ENCODE measurements at places on chromosomes 13 and 19.

DNA sequence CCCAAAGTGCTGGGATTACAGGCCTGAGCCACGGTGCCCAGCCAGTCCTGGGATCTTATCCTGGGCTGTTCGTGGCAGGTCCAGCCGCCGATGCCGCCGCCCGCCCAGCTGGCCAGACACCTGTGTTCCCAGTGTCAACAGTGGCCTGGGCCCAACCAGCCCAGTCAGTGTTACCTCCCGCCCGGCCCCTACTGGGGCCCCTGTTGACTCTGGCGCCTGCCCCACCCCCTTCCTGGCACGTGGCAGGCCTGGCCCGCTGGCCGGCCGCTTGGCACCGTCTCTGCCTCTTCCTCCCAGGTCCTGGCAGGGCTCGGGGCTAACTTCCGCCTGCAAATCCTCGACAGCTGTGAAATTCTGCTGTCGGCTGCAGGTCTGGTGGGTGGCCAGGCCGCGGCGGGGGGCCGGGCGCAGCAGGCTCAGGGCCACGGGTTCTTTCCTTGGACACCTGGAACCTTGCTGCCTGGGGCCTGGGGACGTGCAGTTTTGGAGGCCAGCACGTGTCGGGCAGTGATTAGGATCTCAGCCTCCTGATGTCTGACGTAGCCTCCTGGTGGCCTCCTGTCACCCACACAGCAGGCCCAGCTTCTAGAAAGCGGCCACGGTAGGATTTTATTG, 9.1 kb downstream of the ARID3A start:
- peak; percentile 75 for DNase-seq

DNA sequence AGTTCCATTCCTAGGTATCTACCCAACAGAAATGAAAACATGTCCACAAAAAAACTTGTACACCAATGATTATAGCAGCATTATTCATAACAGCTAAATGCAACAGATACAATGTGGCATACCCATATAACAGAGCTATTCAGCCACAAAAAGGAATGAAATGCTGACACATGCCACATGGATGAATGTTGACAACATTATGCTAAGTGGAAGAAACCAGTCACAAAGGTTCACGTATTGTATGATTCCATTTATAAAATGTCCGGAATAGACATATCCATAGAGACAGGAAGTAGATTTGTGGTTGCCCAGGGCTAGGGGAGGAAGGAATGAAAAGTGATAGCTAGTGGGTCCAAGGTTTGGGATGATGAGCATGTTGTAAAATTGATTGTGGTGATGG, 10.8 kb downstream of the CRYL1 start:
- DNase-seq: no peak

DNA sequence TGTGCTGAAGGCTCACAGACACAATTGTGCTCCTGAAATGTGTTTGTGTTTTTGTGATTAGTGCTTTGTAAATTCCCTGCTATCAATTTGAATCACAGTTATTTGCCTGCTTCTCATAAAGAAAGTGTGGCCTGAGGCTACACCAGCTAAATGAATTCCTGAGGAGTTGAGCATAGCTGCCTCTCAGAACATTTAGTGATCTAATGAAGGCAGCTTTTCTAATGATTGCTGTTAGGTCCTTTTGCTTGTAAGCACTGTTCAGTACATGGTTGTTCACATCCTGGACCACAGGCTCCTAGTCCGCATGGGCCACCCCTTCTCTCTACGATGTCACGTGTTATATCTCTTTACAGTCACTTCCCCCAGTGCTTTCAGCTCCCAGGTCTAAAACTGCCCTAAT, 238.2 kb downstream of the B3GLCT start:
- no peak for DNase-seq

GRCh38 chr19:23394511-23394910, 760 bp downstream of the ZNF91 start:
- DNase-seq: peak; percentile 30

GRCh38 chr13:73681779-73682178, 452.4 kb downstream of the KLF12 start:
- DNase-seq: no peak

DNA sequence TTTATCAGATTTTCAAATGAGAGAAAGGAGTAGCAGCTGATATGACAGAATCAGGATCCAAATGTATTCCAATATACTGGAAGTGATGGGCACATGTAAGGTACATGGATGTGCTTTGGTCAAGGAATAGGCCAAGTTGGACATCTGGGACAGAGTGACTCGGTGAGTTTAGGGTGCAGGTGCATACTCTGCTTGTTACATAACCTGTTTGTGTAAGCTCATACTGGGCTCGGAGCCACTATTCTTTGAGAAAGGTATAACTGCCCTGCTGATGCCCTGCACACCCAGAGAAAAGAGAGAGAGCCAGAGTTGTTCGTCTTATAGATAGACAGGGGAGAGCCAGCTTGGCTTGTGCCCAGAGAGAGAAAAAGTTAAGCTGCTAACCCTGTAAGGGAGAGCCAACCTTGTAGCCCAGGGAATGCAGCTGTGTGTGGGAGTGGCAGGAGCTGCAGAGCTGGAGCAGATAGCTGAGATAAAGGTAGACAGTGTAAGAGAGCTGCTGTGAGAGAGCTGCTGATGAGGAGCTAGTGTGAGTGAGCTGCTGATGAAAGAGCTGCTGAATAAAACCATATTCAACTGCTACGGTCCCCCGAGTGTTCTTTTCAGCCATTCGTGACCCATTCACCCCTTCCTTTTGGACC, 40.7 kb upstream of the N4BP2L1 start:
- DNase-seq: no peak

- DNase-seq: no peak
Observed at GRCh38 chr13:25882466-25883357, 169.1 kb downstream of the SHISA2 start.

- DNase-seq: peak; percentile 45
Observed at GRCh38 chr13:59531571-59532091, 632.1 kb downstream of the DIAPH3 start.

DNA sequence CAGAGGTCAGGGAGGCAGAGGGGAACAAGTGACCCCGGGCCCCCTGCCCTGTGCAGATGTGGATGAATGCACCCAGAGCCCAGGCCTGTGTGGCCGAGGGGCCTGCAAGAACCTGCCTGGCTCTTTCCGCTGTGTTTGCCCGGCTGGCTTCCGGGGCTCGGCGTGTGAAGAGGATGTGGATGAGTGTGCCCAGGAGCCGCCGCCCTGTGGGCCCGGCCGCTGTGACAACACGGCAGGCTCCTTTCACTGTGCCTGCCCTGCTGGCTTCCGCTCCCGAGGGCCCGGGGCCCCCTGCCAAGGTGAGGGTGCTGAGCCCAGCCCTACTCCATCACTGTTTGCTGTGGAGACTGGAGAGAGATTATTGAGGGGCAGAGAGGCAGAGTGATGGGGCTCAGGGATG, 9.9 kb downstream of the LTBP4 start:
- DNase-seq: no peak

DNA sequence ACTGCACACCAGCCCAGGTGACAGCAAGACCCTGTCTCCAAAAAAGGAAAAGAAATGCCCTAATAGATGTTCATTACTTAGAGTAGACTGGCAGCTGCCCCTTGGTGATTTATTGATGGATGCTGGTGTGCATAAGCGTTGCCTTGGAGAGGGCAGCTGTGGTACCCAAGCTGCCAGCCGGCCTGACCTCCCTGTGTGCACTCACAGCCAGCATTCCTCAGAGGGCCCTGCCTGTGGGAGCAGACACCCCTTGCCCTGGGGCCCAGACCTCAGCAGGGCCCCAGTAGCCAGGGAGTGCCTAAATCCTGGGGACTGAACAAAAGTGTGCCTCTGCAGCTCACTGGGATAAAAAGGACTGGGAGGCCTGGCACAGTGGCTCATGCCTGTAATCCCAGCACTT, 7.8 kb upstream of the ACTN4 start:
- no peak for DNase-seq

- no peak for DNase-seq
Observed at GRCh38 chr13:29497137-29497654, 98.3 kb downstream of the SLC7A1 start.

DNA sequence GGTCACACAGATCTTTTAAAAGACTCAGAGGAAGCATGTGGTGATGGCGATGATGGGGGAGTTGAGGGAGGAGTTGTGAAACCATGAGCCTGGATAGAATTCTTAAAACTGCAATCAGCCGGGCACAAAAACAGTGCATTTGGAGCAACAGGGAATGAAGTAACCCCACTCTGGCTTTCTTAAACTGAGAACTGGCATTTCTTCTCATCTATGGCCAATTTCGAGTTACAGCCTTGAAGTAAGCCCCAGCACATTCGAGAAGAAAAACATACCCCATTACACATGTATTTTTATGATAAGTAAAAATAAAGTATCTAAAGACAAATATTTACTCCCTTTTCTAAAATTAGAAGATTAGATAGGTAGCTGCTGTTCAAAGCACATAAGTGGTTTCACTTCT, 70.1 kb downstream of the DCLK1 start:
- no peak for DNase-seq

- DNase-seq: no peak
Observed at GRCh38 chr19:28543244-28543776, 669.6 kb downstream of the UQCRFS1 start.

DNA sequence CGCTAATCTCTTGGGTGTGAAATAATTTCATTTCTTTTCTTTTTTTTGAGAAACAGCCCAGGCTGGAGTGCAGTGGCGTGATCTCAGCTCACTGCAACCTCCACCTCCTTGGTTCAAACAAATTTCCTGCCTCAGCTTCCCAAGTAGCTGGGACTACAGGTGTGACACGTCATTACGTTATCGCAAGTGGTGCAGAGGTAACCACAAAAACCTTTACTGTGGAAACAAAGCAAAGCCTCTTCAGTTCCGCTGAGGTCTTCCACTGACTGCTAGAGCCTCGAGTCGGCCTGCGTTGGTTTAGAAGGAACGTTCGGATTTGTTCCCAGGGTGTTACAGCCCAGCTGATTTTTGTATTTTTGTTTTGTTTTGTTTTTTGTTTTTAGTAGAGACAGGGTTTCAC, 2.0 kb upstream of the ZNF784 start:
- DNase-seq: no peak

DNA sequence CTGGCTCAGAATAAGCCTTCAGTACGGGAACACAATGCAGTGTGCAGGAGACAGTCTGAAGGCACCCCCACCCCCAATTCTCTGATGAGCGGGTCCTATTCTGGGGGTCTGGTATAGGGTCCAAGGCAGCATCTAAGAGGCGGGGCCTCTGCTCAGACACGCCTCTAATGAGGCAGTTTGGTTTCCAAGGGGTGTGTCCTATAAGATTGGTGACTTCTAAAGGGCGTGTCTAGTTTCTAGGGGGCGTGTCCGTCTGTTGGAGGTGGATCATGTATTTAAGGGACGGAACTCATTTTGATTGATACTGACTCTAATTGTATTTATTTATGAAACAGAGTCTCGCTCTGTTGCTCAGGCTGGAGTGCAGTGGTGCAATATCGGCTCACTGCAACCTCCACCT, 8.7 kb downstream of the FIZ1 start:
- DNase-seq: no peak

DNA sequence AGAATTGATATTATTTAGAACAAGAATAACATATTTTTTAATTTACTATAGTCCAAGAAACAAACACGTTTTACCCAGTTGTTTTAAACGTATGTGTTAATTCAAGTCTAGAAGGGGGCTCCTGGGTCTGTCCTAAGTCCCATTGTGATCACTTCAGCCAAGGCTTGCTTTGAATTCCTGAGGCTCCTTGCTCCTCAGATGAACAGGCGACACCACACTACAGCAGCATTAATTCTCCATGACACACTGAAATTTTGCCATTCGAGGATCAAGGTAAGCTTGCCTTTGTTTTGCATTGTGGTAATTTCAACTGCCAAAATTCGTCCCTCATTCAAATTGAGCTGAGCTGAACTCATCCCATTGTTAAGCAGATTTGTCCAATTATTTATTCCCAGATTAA, 1442.6 kb downstream of the SLITRK5 start:
- DNase-seq: no peak

DNA sequence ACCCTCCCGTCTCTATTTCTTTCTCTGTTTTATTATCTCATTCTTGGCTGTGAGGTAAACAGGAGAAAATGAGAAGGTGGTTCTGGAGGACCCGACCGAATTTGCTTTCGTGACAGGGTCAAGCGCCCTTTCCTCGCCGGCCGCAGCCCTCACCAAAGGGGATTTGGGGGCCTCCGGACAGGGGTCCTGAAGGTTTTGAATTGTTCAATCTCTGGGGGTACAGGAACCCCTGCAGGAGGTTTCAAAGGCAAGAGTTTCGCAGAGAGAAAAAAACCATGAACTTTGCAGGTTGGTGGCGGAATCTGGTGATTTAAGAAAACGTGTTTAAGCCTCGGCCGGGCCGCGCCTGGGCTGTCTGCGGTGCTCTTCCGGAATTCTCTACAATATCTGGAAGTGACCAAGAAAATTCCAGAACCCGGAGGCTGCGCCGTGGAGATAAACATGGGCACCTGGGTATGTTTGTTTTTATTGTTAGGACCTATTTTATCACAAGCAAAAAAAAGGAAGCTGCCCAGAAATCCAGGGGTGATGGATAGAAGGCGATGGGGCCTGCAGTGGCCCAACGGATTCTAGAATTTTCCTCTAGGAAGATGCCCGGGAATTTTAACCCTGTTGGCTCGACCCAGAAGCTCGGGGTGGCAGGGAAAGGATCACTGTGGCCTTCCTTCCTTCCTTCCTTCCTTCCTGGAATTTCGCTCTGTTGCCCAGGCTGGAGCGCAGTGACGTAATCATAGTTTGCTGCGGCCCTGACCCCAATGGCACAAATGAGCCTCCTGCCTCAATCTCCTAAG, 14.2 kb upstream of the PTBP1 start:
- DNase-seq: no peak

GRCh38 chr19:16160445-16160942, 12.8 kb downstream of the CIB3 start:
- DNase-seq: no peak

DNA sequence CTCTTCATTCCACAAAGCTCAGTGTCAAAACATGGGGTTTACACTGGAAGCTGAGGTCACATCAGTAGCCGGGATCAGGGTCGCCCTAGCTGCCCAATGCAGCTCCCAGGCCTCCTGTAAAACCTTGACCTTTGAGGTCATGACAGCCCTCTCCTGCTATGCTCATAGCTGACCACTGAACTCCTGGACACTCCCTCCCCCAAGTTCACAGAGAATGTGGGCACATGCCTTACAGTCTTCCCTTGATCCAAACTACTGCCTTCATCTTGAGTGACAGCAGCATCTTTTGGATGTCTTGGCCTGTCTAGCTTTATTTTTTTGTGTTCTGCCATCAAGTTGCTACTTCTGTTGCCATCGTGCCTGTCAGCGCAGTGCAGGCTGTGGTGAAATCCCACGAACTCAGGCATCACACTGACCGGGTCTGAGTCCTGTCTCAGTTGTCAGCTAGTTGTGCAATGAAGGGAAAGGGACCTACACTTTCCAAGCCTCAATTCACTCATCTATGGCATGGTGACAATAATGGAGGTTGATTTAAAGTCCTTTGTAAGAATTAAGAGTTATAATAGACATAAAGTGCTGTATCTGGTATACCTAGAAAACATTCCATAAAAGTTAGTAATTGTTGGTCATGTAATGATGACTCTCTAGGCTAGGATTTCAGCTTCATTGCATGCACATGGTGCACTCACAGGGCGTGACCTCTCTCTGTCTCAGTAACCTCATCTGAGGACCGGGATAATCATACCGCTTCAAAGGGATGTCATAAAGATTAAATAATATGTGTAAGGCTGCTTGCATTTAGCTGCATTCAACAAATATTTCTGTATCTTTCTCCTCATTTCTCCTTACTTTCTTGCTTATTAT, 16.4 kb upstream of the ALOX5AP start:
- DNase-seq: peak; percentile 79

Measured in inflammatory macrophage (primary cell).